Activated CD4-positive, alpha-beta T cell treated with anti-CD3 and anti-CD28 coated beads for 36 hours (primary cell): ENCODE measurements at places on chromosomes 11 and 22.

- no peaks in the 10 kb centered on the region for H3K4me1 ChIP-seq
- peaks cover 2% of the 10 kb centered on the region for H3K27me3 ChIP-seq
- no peak overlapping the region for H3K4me3 ChIP-seq
- DNase-seq: no peak
These were observed 674.1 kb downstream of the OPCML start for GRCh38 chr11:132858223-132858622.

DNA sequence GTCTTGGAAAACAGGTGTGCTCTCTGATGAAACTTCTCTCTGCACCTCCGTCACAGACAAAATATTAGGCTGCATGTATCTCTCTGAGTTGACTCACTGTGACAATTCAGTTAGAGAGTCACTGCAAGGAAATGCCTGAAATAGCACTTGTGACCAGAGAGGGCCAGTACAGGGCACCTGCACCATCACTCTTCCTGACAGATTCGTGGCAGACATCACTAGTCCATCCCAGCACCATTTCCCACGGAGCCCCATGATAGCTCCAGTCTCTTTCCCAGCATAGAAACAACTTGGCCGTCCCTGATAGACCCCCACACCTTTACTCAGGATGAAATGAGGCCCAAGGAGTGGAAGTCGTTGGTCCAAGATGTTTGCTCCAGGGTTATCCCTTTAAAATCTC is 73.3 kb upstream of the ISX start:
- peaks cover 10% of the 10 kb centered on the region for H3K27me3 ChIP-seq
- no peak overlapping the region for H3K4me3 ChIP-seq
- DNase-seq: no peak

GRCh38 chr22:30185129-30185528 is 61.4 kb downstream of the LIF start:
- no peaks in the 10 kb centered on the region for H3K27me3 ChIP-seq
- no peaks in the 10 kb centered on the region for H3K36me3 ChIP-seq
- peaks cover 84% of the 10 kb centered on the region for H3K4me1 ChIP-seq
- H3K4me3 ChIP-seq: no peak overlapping the region
- DNase-seq: peak; percentile 47
- peak overlapping the region; percentile 84 for H3K27ac ChIP-seq

DNA sequence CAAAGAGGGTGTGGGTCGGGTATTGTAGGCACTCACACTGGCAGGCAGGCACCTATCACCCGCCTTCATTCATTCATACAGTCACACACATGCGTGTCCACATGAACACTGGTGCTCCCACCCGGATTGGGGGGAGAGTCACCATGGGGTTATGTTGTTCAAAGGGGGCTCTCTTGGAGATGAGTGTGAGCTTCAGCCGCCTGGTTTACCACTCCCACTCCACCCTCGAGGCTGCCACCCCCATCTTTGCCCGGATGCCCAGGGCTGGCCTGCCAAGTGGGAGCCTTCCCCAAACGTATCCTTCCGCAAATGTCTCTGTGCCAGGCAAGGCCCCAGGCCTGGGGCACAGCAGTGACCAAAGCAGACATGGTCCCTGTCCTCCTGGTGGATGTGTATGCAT is 22.6 kb downstream of the MRGPRD start:
- H3K4me3 ChIP-seq: no peak overlapping the region
- peaks cover 2% of the 10 kb centered on the region for H3K36me3 ChIP-seq
- DNase-seq: no peak
- no peak overlapping the region for H3K27ac ChIP-seq
- peaks cover 1% of the 10 kb centered on the region for H3K27me3 ChIP-seq

GRCh38 chr11:130215531-130216220 is 56.1 kb downstream of the ST14 start:
- H3K27me3 ChIP-seq: peaks cover 2% of the 10 kb centered on the region
- no peak overlapping the region for H3K27ac ChIP-seq
- H3K36me3 ChIP-seq: no peaks in the 10 kb centered on the region
- no peaks in the 10 kb centered on the region for H3K4me1 ChIP-seq
- no peak for DNase-seq
- H3K4me3 ChIP-seq: no peak overlapping the region

DNA sequence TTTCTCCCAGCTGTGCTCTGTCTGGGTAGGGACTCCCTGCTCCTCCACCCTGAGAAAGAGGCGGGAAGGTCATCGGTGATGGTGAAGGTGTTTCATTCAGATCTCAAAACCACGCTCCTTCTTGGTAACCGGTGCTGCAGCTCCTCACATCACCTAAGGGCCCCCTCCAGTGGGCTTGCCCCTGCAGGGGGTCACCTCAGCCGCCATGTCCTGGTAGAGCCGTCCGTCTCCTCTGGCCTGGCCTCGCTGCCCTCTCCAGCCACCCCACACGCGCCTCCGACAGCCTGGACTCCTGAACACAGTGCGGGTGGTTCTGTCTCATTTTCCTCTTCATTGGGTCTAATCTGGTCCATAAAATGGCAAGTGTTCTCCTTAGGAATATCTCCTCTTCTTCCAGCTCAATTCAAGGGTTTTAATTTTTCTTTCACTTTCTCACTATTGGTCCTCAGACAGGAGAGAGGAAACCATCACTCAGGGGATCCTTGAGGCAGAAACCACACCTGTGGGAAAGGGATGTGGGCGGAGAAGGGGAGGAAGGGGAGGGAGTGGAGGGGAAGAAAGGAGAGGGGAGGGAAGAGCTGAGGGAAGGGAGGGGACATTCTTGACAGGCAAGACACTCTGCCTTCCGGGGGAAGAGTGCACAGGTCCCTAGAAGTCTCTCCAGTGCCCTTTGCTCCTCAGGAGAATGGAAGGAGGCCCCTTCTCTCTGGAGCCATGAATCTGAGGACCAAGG is 1338.4 kb downstream of the TBC1D22A start:
- no peak overlapping the region for H3K4me3 ChIP-seq
- H3K27ac ChIP-seq: no peak overlapping the region
- no peak for DNase-seq
